ENCODE measurements at places on chromosomes 3 and 15.

GRCh38 chr15:59394166-59394661, 21.5 kb upstream of the MYO1E start:
- no peak for DNase-seq

DNA sequence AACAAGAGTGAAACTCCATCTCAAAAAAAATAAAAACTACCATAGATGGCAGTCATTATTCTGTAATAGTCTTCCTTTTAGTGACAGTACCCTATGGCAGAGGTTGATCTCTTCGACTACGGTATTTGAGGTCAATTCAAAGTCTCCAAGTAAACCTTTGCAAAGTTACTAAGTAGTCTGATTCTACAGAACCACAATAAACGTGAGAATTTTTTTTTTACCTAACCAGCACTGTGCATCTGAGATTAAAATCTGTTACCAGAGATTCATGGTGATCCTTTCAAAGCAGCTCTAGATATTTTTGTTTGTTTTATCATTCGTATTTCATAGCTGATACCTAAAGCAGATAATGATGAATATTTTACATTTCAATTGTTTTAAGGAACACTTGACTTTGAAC, 86.6 kb upstream of the CHD2 start:
- DNase-seq, result no peak

DNA sequence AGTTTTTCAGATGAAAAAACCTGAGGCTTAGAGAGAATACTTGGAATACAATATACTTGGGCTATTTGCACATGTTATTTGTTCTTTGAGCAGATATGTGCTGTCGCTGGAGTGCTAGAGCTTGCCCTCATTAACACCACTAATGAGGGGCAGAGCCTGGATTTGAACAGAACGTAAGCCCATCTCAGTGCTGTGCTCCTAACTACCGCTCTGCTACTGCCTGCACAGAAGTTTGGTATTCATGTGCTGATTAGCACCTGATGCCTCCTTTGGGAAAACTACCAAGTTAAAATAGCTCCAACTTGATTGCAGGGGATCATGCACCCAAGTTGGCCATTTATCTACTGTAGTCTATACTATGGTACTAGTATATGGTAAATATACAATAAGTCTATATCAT, 3.6 kb downstream of the GPR87 start:
- no peak for DNase-seq

GRCh38 chr3:138366006-138366759, 17.8 kb downstream of the MRAS start:
- DNase-seq, result no peak

- DNase-seq, result no peak
Observed at GRCh38 chr15:66749841-66750575, 48.0 kb downstream of the SMAD6 start.

GRCh38 chr3:139945942-139946341, 11.0 kb downstream of the CLSTN2 start:
- no peak for DNase-seq

GRCh38 chr3:2595486-2595885, 496.8 kb downstream of the CNTN4 start:
- DNase-seq, result no peak

DNA sequence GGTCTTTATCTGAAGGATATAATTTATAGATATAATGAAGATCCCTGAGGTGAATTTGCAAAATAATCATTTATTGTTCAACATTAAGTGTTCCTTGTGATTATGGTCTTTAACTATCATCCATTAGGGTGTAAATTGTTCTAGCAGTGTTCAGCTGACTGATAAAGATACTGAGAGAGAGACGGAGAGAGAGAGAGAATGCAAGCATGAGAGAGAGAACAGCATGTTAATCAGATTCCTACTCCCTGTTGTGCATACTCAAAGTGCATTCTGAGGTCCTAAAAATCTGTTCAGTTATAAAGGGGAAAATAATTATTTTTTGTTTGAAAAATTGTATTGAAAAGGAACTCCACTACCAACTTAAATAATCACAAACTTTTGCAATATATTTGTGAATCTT, 271.0 kb upstream of the CBLB start:
- no peak for DNase-seq

GRCh38 chr15:80419546-80419945, 15.4 kb downstream of the ARNT2 start:
- no peak for DNase-seq

GRCh38 chr3:18716821-18717220, 291.7 kb upstream of the SATB1 start:
- no peak for DNase-seq

- no peak for DNase-seq
Observed at GRCh38 chr3:153640689-153641665, 479.0 kb downstream of the RAP2B start.

GRCh38 chr3:63937661-63938651, 25.8 kb upstream of the SCAANT1 start:
- no peak for DNase-seq

- no peak for DNase-seq
Observed at GRCh38 chr3:170331143-170331542, 26.4 kb upstream of the SKIL start.

DNA sequence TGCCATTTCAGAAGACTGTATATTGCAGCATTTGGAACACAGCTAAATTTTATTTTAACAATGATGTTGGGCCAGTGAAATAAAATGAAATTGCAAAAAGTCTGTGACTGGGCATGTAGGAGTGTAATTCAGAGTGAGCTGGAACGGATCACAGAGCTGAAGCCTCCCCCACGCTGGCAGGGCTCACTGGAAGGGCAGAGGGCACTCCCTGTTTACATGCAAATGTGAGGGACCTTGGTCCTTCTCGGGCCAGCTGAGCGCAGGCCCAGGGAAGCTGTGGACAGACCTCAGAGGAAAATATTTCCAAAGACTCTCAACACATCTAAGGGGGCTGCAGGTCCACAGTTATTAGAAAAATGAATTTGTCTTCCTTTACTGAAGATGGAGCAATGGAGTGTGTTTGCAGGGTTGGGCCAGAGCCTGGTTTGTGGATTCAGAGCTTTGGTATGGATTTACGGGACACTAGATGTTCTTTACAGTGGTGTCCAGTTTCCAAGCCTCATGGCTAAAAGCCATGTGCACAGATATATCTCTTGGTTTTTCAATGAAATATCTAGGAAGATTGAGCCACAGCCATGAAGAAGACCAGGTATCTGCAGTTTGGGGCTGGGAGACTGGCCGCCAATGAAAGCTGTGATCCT, 32.0 kb downstream of the TRPM1 start:
- DNase-seq, result no peak

GRCh38 chr15:101689901-101690300, 34.4 kb downstream of the TARS3 start:
- no peak for DNase-seq
